NCI-H1092 (cell line): ENCODE measurements at places on chromosomes 2 and 18.

DNA sequence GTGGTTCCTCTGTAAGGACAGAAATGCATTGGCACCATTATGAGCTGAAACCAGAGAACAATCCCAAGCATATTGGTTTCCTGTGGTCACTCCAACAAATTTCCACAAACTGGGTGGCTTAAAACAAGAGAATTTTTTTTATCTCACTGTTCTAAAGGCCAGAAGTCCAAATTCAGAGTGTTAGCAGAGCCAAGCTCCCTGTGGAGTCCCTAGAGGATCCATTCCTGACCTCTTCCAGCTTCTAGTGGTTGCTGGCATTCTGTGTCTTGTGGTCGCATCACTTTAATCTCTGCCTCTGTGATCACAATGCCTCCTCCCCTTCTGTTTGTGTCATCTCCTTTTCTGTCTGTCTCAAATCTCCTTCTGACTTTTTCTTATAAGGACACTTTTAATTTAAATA is 380.3 kb downstream of the NYAP2 start:
- DNase-seq, result no peak

GRCh38 chr2:1925516-1925915 is 181.2 kb upstream of the PXDN start:
- DNase-seq, result no peak

- no peak for DNase-seq
These were observed 232.9 kb upstream of the STK17B start for GRCh38 chr2:196404276-196404675.

- no peak for DNase-seq
These were observed 41.7 kb downstream of the ADCY3 start for GRCh38 chr2:24878341-24878740.

DNA sequence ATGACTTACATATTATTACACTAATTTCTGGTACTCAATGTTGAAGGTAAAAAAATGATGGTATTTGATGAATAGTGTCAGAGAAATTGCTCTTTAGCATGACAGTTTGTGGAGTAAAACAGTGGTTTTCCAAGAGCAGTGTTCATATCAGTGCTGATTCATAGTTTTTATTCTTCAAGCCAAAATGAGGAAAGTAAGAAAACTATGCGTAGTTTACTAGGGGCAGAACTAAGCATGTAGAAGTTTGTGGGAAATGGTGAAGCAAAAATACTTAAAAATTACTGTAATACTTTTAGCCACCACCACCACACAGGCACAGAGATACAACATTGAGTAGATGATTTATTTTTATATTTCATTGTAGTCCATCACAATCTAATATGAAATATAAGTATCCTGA is 137.3 kb downstream of the ZNF804A start:
- DNase-seq, result no peak

GRCh38 chr18:13618760-13619438 is 107.5 kb downstream of the FAM210A start:
- no peak for DNase-seq
